ENCODE measurements at places on chromosomes 6 and 20.

DNA sequence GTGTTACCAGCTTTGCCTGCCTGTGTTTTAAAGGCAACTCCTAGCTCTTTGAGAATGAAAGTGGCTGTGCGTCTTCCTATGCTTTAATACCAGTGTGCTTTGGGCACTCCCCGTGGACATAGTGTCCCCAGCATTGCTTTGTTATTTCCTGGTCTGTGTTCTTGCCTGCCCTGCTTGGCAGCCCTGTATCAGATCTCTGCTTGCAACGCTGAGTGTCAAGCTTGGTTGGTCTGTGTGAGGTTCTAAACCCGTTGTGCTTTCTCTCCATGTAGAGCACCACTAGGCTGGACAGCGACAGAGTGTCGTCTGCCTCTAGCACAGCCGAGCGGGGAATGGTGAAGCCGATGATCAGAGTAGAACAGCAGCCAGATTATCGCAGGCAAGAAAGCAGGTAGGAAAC, 80.2 kb downstream of the AFDN start:
- H3K36me3 ChIP-seq: peaks cover 6% of the 10 kb centered on the region
- H3K27me3 ChIP-seq: no peaks in the 10 kb centered on the region
- DNase-seq: peak; percentile 47
- peaks cover 6% of the 10 kb centered on the region for H3K4me1 ChIP-seq
- H3K27ac ChIP-seq: no peak overlapping the region

GRCh38 chr6:84871925-84872324, 107.5 kb upstream of the TBX18 start:
- H3K27me3 ChIP-seq: no peaks in the 10 kb centered on the region
- no peaks in the 10 kb centered on the region for H3K36me3 ChIP-seq
- DNase-seq: no peak

- H3K27me3 ChIP-seq: no peaks in the 10 kb centered on the region
- no peak overlapping the region for H3K4me3 ChIP-seq
- H3K27ac ChIP-seq: no peak overlapping the region
- H3K36me3 ChIP-seq: no peaks in the 10 kb centered on the region
Observed at GRCh38 chr20:13046409-13046808, 37.6 kb downstream of the SPTLC3 start.

- no peak overlapping the region for H3K4me3 ChIP-seq
- H3K27ac ChIP-seq: no peak overlapping the region
- H3K36me3 ChIP-seq: no peaks in the 10 kb centered on the region
Observed at GRCh38 chr6:155183095-155183494, 80.7 kb upstream of the CLDN20 start.

DNA sequence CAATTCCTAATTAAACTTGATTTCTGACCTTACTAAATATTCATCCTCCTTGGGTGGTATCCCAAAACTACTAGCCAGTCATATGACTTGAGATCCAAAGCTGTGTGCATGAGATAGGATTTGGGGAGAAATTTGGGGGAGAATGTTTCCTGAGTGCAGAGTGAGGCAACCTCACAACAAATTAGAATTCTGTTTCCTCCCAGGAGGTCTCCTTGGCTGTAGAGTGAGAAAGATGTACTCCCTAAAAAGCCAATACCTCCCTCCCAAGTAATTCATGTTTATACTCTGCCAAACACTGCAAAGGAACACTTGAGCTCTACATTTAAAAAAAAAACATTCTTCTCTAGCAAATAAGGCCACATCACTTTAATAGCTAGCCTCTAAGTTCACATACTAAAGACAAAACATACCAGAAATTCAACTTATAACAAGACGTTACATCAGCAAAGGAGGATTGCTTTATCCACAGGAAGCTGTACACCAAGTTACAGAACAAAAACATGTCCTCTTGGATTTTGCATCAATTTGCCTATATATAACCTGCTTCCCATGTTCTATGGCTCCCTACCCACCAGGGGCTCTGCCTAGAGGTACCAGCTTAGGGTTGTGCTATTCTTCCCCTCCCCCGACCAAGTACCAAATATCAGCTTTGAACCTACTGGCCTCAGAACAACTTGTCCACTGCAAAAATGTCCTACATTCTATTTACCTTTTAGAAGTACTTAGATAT, 15.4 kb upstream of the TMEM30A start:
- no peaks in the 10 kb centered on the region for H3K27me3 ChIP-seq
- H3K4me1 ChIP-seq: no peaks in the 10 kb centered on the region
- H3K27ac ChIP-seq: no peak overlapping the region

Measured in hepatocyte (in vitro differentiated cells).